Hippocampal formation (tissue), 2 donors: ENCODE measurements at places on chromosomes 2 and 18.

GRCh38 chr2:230129343-230129742, 60.6 kb upstream of the SLC16A14 start:
- no peak for DNase-seq

GRCh38 chr18:77063260-77063659, 69.3 kb downstream of the MBP start:
- DNase-seq = no peak

GRCh38 chr2:56801214-56801613, 617.4 kb downstream of the CCDC85A start:
- no peak for DNase-seq

GRCh38 chr2:235043762-235044500, 92.1 kb downstream of the SH3BP4 start:
- DNase-seq = no peak
